CD4-positive, alpha-beta memory T cell (primary cell): ENCODE measurements at places on chromosomes 16 and 17.

- DNase-seq = peak; percentile 65
Observed at GRCh38 chr17:32461853-32462617, 17.7 kb downstream of the PSMD11 start.

- DNase-seq = peak; percentile 83
Observed at GRCh38 chr17:35373534-35373983, at the start of gene SLFN11. SLFN11 (minus strand) TSS chr17:35373621; CDS start chr17:35363807, 9,814 bp downstream.

- no peak for DNase-seq
Observed at GRCh38 chr16:9090101-9090959, 1.1 kb upstream of the HAPSTR1 start.

DNA sequence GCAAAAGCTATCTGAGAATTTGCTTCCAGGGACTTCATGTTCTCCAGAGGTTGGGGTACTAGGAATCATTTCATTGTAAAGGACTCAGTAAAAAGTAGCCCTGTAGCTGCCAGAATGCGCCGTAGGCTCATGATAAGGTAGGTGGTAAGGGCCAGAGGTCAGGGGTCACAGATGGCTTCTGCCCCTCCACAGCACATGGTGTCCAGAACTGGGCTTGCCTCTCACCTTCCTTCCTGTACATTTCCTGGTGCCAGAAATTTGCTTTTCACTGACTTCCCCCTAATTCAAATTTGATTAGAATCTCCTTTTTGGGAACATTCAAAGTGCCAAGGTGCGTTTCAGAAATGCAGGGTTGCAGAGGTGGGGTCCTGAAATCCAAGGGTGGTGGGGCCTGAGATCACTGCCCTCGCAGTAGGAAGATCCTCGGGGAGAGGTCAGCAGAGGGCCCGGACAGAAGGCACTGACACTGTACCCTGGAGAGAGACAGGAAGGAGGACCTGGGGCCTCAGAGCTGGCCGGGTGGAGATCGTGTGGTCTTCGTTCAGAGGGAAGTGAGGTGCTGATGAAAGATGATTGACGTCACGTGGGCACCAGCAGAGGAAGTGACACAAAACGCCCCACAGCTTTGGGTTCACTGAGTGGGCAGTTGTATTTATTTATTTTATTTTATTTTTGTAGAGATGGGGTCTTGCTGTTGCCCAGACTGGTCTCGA is 25.5 kb upstream of the METRNL start:
- DNase-seq = no peak

DNA sequence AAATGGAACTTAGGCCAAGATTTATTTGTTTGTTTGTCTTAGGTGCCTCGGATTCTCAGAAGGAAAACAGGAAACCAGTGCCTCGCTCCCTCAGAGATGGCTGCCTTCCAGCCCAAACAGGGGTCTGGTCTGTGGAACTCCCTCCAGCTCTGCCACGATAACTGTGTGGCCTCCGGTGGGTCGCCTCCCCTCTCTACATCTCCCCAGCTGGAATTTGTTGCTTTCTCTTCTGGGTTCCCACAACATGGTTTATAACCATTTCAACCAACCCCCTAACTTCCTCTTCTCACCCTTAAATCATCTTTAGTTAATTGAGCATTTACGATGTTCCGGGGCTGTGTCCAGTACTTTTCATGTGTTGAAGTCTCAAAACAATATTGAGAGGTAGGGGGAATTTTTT is 30.9 kb upstream of the PLLP start:
- DNase-seq = no peak

DNA sequence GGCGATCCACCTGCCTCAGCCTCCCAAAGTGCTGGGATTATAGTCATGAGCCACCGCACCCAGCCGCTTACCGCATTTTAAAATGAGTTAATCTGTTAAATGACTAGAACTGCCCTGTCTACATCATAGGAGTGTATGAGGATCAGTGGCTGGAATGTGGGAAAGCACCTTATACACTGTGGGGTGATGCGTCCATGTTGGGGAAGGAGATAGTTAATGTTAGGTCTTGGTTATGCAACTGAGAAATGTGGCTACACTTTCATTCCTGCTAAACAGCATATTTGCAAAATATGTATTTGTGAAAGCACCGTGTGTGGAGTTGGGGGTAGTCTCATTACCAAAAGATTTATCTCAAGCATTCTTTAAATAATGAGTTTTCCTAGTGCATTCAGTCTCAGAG is 107.6 kb downstream of the SPACA3 start:
- no peak for DNase-seq

DNA sequence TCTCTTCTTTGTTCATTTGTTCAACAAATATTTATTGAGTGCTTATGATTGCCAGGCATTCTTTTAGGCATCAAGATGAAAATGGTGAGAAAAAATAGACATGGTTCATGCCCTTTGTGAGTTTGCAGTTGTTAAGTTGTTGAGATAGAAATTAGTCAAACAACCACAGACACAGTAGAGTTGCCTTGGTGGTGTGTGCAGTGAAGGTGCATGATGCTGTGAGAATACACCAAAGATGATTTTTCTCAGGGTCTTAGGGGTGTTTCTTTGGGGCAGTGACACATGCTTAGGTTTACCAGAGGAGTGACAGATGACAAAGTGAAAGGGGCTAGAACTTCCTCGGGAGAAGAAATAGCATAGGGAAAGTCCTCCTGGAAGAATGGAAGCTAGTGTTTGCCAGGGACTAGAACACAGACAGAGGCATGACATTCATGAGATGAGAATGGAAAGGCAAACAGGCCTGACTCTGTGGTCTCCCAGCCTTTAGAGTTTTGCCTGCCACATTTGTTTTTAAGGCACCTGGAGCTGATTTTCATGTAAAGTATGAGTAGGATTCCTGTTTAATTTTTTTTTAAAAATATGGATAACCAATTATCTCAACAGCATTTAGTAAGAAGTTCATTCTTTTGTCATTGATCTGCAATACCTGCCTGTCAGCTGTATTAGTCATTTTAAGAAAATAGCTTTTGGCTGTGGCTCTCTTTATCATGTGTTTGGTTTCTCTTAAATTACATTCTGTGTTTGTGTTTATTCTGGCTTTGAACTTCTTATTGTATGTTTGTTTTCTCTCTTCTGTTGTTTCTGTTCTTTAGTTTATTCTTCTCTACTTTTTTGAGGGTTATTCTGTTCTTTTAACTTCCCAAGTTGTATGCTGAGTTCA is 36.6 kb downstream of the CYLD start:
- no peak for DNase-seq

- no peak for DNase-seq
Observed at GRCh38 chr16:66147291-66147690, 219.2 kb upstream of the CDH5 start.

DNA sequence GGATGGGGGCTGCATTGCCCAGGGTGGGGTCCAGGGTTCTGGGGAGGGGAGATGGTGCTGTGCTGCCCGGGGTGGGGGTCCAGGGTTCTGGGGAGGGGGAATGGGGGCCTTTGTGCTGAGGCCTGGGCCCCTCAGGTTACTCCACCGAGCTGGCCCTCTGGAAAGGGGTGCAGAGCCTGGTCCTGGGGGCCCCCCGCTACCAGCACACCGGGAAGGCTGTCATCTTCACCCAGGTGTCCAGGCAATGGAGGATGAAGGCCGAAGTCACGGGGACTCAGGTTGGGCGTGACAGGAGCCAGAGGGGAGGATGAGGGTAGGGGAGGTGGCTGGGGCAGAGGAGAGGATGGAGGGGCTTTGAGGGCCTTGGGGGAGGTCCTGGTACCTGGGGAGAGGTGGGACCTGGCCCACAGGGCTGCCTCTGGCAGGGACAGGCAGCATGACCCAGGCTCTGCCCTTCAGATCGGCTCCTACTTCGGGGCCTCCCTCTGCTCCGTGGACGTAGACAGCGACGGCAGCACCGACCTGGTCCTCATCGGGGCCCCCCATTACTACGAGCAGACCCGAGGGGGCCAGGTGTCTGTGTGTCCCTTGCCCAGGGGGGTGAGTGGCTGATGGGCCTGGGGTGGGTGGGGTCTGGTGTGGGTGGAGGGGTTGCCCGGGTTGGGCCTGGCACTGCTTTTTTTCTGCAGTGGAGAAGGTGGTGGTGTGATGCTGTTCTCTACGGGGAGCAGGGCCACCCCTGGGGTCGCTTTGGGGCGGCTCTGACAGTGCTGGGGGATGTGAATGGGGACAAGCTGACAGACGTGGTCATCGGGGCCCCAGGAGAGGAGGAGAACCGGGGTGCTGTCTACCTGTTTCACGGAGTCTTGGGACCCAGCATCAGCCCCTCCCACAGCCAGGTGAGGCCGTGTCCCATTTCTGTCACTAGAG is 7.8 kb downstream of the ITGAX start:
- DNase-seq = no peak

GRCh38 chr17:39327109-39327508 is 74.3 kb downstream of the FBXL20 start:
- DNase-seq = no peak
